ENCODE measurements at places on chromosomes 2 and 18. TPM values are rescaled to one million over a fixed set of nuclear protein-coding genes. Genes with fewer than 3 reads are reported as not detected.

DNA sequence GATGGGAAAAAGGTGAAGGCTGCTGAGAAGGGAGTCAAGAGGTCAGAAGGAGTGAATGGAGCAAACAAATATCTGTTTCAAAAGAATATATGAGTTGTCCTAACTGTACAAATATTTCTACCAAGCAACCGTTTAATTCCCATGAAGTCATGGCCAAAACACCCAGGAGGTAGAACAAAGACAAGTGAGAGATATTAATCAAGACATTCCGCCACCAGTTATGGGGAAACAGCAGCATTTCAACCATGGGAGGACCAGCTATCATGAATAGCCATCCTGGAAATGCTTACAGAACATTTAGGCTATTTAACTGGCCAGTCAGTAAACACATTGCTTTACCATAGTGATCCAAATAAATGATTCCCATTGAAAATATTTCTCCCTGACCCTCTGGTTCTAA lies 396.3 kb downstream of the IRS1 start:
- no peak overlapping the region for H3K27ac ChIP-seq
- H3K27me3 ChIP-seq, result no peaks in the 10 kb centered on the region
- H3K4me1 ChIP-seq, result no peaks in the 10 kb centered on the region
- H3K4me3 ChIP-seq, result no peak overlapping the region
- DNase-seq, result no peak

- DNase-seq, result no peak
- no peaks in the 10 kb centered on the region for H3K4me1 ChIP-seq
- no peaks in the 10 kb centered on the region for H3K36me3 ChIP-seq
- H3K27me3 ChIP-seq, result no peaks in the 10 kb centered on the region
Measured at GRCh38 chr2:214837466-214837865, 28.0 kb upstream of the BARD1 start.

DNA sequence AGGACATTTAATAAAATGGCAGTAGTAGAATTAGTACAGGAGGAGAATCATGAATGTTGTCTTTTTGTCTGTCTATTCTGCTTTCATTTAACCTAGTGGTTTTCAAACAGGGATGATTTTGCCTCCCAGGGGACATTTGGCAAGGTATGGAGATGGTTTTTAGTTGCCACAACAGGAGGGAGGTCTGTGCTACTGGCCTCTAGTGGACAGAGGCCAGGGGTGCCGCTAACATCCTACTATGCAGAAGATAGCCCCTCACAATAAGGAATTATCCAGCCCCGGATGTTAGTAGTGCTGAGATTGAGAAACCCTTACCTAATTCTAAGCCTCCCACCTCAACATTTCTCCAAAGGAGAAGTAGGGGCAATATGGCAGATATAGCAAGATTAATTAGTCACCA lies 18.3 kb downstream of the FASTKD2 start:
- H3K4me1 ChIP-seq, result no peaks in the 10 kb centered on the region
- H3K36me3 ChIP-seq, result peaks cover 100% of the 10 kb centered on the region
- H3K27ac ChIP-seq, result no peak overlapping the region
- H3K27me3 ChIP-seq, result no peaks in the 10 kb centered on the region
- DNase-seq, result no peak

Gene MYO7B
- total RNA-seq, result 0.54 TPM

- no peak for DNase-seq
- no peak overlapping the region for H3K27ac ChIP-seq
- H3K4me1 ChIP-seq, result no peaks in the 10 kb centered on the region
Measured at GRCh38 chr2:169729274-169729605, 4.4 kb upstream of the KLHL23 start.

GRCh38 chr2:28398101-28398834 lies 5.6 kb downstream of the FOSL2 start:
- peaks cover 68% of the 10 kb centered on the region for H3K4me1 ChIP-seq
- H3K27ac ChIP-seq, result peak overlapping the region; percentile 100
- H3K36me3 ChIP-seq, result peaks cover 3% of the 10 kb centered on the region
- no peak for DNase-seq
- H3K4me3 ChIP-seq, result no peak overlapping the region

DNA sequence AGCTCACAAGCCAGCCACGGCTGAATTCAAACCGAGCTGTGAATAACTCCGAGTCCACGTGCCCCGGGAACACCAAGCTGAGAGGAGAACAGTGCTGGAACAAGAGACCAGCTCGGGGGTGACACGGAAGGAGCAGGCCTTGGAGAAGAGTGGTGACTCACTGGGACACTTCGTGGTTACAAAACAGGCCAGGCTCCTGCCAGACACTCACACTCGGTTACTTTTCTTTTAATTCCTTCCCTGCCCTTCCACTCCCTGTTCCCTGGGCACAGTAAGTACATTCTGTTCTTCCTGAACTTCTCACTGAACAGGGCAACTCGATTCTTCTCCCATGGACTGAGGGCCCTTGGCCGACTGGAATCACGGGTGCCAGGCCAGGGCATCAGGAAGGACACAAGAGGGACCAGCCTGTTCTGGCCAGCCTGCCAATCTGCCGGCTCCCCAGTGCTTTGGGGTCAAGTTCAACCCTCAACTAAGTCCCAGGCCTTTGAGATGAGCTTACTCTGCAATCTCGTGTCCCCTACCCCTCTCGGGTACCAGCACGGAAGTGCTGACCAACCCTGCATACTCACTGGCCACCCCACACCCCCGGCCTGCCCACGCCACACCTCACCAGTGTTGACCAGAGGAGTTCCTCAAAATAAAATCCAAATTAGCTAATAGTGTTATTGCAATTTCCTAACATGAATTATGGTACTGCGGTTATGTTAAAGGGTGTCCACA lies 87.5 kb downstream of the TFCP2L1 start:
- peak; percentile 40 for DNase-seq
- no peak overlapping the region for H3K4me3 ChIP-seq
- no peaks in the 10 kb centered on the region for H3K36me3 ChIP-seq
- H3K27me3 ChIP-seq, result no peaks in the 10 kb centered on the region
- no peaks in the 10 kb centered on the region for H3K4me1 ChIP-seq

DNA sequence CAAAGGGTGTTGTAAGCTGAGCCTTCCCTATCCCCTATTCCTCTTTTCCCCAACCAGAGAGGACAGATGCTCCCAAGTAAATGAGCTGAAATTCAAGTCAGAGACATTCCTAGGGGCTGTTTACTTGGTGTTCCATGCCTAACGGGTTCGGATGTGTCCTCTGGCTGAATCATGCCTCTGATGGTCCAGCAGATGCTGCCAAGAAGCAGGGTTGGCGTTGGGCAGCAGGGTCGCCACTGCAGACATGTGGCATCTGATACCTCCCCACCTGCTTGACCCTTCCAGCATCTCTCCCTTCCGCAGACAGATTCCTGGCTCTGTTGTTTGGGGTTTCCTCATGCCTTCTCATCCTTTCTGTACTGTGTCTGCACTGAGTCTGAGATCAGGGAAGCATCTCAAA lies 108.3 kb downstream of the HNRNPLL start:
- H3K4me3 ChIP-seq, result no peak overlapping the region
- DNase-seq, result no peak
- peaks cover 23% of the 10 kb centered on the region for H3K4me1 ChIP-seq
- H3K27me3 ChIP-seq, result no peaks in the 10 kb centered on the region
- no peaks in the 10 kb centered on the region for H3K36me3 ChIP-seq
- H3K27ac ChIP-seq, result no peak overlapping the region

DNA sequence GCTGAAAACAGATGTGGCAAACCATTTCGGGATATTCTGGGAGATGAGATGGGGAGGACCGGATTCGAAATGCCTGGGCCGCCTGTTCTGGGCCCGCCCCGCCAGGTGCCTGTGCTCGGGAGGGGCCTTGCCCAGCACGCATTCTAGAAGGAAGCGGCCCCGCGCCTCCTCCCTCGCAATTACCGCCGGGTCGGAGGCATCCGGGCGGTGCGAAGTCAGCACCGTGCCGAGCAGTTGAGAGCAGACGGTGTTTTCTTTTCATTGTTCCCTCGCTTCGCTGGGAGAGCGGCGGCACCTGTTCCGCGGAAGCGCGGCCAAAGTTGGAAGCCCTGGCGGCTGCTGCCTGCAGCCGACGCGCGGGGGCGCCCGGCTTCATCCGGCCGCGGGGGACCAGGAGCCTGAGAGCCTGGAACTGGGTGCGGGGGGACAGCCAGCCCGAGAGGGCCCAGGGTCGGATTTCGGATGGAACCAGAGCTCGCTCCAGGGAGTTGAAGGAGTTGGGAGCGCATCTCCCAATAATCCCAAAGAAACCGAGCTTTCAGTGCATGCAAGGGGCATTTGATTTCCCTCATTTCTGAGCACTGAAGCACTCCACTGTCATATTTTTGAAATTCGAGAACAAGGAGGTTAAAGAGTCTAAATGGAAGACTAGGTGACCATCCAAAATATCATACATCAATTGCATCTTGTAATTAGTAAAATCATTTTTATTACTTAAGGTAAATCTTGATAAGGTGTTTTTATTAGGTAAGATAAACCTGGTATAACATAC lies 241.8 kb upstream of the RAB12 start:
- H3K4me1 ChIP-seq, result peaks cover 23% of the 10 kb centered on the region
- H3K36me3 ChIP-seq, result no peaks in the 10 kb centered on the region
- no peak overlapping the region for H3K4me3 ChIP-seq
- peak; percentile 11 for DNase-seq
- H3K27me3 ChIP-seq, result no peaks in the 10 kb centered on the region
- H3K27ac ChIP-seq, result no peak overlapping the region

DNA sequence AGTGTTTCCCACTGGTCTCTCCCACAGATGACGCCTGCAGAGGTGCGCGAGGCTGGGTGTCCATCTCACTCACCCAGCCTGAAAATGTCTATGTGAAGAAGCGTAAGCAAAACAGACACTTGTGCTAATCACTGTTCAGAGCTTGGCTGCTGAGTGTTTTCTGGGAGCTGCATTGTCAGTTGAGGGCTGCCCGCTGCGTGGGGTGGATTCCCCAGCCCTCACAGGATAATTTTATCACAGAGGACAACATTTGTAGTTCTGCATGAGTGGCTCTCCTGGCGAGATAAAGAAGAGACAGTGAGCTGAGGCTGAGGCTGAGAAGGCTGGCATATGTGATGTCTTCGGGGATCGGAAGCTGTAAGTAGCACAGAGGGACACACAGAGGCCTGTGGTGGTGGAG lies 16.2 kb upstream of the CAPN13 start:
- no peaks in the 10 kb centered on the region for H3K27me3 ChIP-seq
- no peaks in the 10 kb centered on the region for H3K36me3 ChIP-seq
- DNase-seq, result no peak
- no peak overlapping the region for H3K27ac ChIP-seq

DNA sequence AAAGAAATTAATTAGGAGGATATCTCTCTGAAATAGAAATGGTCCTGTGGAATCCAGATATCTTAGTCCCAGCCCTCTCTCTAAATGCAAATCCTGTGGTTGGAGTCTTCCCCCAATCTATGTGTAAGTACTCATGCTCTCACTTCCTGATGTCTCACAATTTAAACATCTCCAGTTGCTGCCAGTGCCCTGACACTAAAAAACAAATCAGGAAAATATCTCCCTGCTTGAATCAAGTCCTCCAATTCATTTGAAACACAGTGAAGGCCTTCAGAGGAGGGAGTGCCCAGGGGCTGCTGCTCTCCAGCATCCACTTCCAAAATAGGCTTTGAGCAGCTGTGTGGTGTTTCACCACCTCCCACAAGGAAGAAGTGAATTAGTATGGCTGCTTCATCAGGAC lies 413.8 kb downstream of the RAD51AP2 start:
- no peak overlapping the region for H3K4me3 ChIP-seq
- H3K27me3 ChIP-seq, result no peaks in the 10 kb centered on the region

Gene UGT1A8
- total RNA-seq, result not detected

Gene OXER1
- total RNA-seq, result 0.30 TPM

GRCh38 chr2:239514754-239515530 lies 114.1 kb upstream of the HDAC4 start:
- H3K4me1 ChIP-seq, result no peaks in the 10 kb centered on the region
- no peaks in the 10 kb centered on the region for H3K36me3 ChIP-seq
- no peaks in the 10 kb centered on the region for H3K27me3 ChIP-seq
- DNase-seq, result no peak
- no peak overlapping the region for H3K4me3 ChIP-seq
- H3K27ac ChIP-seq, result no peak overlapping the region

DNA sequence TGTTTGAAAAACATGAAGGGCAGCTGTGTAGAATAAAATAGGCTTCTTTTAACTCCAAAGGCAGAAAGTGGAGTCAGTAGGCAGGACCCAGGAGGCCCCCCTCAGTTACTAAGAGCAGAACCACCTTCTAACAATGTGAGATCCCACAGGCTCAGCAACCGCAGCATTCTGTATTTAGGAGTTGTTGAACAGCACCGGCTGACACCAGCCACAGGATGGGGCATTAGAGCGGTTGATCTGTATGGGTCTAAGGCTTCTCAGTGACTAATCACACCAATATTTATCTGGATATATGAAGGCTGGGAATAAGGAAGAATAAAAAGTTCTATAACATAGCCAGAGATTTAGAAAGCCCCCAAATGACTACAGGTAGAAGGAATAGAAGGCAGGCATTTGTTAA lies 51.7 kb downstream of the MYO5B start:
- no peak overlapping the region for H3K27ac ChIP-seq
- no peaks in the 10 kb centered on the region for H3K4me1 ChIP-seq
- no peaks in the 10 kb centered on the region for H3K36me3 ChIP-seq
- no peaks in the 10 kb centered on the region for H3K27me3 ChIP-seq
- DNase-seq, result no peak

- H3K4me1 ChIP-seq, result no peaks in the 10 kb centered on the region
- no peak overlapping the region for H3K27ac ChIP-seq
- no peaks in the 10 kb centered on the region for H3K36me3 ChIP-seq
- peaks cover 3% of the 10 kb centered on the region for H3K27me3 ChIP-seq
Measured at GRCh38 chr2:55712477-55713060, 18.9 kb upstream of the PNPT1 start.

GRCh38 chr2:111166115-111166514 lies 45.4 kb downstream of the BCL2L11 start:
- no peak overlapping the region for H3K4me3 ChIP-seq
- DNase-seq, result no peak
- H3K4me1 ChIP-seq, result peaks cover 25% of the 10 kb centered on the region
- H3K27me3 ChIP-seq, result no peaks in the 10 kb centered on the region

- no peaks in the 10 kb centered on the region for H3K36me3 ChIP-seq
- H3K4me3 ChIP-seq, result no peak overlapping the region
- no peaks in the 10 kb centered on the region for H3K27me3 ChIP-seq
Measured at GRCh38 chr2:66000901-66001300, 434.0 kb upstream of the MEIS1 start.

Gene TNFRSF11A
- total RNA-seq, result 1.3 TPM

Gene RAB6D
- not detected for total RNA-seq

- no peak for DNase-seq
- H3K4me1 ChIP-seq, result peaks cover 9% of the 10 kb centered on the region
- no peaks in the 10 kb centered on the region for H3K36me3 ChIP-seq
- no peak overlapping the region for H3K27ac ChIP-seq
- H3K27me3 ChIP-seq, result no peaks in the 10 kb centered on the region
- H3K4me3 ChIP-seq, result no peak overlapping the region
Measured at GRCh38 chr18:56107821-56108477, 520.0 kb upstream of the TCF4 start.

Gene SNORC
- 1.0 TPM for total RNA-seq

All from heart right ventricle (tissue), 16 donors.